HCEC 1CT (cell line): ENCODE measurements at places on chromosomes 3 and 15.

DNA sequence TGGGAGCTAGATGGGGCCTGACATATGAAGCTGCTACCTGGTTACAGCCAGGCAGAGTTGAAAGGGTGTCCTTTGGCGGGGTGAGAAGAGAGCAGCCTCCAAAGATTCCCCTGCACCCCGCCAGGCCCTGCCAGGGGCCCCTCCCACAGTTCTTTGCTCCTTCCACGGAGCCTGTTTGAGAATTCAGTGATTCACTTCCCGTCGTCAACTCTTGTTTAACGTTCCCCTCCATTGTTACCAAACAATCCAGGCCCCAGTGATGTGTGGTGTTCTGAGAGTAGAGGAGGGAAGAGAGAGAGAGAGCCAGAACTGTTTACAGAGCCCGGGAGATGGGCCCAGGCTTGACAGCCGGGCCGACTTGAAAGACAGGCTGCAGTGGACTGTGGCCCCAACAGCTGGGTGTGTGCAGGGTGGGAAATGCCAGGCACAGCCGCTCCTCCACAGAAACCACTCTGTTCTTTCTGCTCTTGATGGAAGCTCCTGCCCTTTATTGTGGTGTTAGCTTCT, 81.5 kb downstream of the SMAD3 start:
- peak; percentile 92 for DNase-seq

DNA sequence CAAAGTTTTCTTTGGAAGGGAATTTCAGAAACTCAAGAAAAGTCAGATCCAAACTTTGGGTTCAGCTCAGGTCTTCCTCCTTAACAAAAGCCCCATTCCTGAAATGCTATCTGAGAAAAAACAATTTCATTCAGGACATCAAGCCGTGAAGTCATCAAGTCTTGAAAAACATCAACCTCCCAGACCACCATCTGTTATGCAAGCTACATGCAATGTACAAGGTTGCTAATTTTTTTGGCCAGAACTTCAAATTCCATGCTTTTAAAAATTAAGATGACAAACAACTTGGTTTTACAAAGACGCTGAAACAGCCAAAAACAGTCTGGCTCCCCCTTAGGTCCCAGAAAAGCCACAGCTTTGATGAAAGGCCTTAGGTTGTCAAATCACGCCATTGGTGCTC, 53.9 kb upstream of the WNT5A start:
- no peak for DNase-seq

GRCh38 chr15:49709646-49710214, 88.9 kb downstream of the DTWD1 start:
- DNase-seq: no peak

DNA sequence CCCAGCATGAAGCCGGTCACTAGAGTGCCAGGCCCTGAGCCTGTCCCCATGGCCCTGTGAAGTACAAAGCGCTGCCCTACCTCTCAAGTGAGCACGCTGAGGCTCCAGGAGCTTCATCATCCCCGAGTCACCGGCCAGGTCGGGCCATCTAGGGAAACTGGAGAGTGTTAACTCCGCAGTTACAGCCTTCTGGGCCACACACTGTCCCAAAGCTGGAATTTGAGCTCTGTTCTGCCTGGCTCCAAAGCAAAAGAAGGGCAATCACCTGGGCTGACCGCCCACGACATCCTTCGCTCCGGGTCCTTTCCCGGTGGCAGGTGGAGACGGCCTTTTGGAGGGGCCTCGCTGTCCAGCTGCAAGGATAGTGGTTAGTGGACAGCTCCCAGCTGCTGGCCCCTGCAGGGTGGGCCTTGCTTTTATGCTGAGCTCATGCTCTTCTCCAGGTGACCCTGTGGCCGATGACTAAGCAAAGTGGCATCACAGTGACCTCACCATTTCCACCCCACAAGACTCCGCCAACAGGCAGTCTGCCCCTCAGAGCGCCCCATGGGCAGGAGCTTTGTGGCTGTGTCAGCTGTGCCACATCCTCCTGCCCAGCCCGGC, 3.5 kb upstream of the MUC4 start:
- DNase-seq: no peak

- no peak for DNase-seq
Measured at GRCh38 chr3:13869761-13870343, 10.0 kb downstream of the WNT7A start.

DNA sequence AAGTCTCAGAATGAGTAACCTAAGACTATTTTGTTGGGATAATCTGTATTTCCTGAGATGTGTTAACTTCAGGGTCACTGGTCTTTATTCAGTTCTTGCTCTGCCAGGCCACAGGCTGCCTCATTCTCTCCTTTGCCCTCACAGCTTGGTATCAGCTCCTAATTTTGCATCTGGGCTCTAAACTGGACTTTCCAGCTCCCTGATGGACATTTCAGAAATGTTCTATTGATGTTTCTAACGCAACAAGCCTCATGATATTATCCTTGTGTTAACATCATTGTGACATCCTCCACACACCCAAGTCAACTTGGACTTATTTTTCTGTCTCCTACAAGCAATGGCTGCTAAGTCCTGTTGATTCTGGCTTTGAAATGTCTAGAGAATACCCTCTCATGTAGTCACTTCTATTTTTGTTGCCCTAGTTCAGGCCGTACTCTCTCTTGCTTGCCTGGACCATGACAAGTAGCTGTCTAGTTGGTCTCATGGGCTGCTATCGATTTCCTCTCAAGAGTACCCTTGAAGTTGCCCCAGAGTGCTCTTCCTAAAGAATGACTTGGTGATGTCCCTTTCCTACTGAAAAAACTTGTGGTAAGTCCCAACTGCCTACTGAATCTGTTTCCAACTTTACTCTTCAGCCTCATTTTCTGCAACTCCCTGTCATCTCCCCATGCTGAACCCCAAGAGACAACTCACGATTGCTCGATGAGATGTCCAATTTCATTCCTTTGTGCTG, 52.7 kb downstream of the CHST2 start:
- no peak for DNase-seq

- DNase-seq: no peak
Measured at GRCh38 chr15:87687523-87687870, 569.0 kb downstream of the NTRK3 start.

- no peak for DNase-seq
Measured at GRCh38 chr3:131608741-131609140, 106.0 kb upstream of the MRPL3 start.

DNA sequence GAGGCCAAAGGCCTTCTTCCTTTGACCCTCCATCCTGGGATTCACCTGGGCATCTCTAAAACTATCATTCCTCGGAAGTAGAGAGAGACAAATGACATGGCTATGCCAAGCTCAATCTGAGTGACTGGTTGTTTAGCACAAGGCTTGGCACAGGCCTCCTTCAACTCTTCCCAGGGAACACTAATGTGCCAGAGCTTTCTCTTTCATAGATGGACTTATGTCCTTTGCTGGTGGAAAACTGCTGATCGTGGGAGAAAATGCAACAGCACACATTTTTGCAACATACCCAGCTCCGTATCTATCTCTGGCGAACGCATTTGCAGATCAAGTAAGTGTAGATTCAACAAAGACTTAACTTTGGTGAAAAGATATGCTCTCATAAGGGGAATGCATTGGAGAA, 36.5 kb downstream of the AQP9 start:
- DNase-seq: no peak

DNA sequence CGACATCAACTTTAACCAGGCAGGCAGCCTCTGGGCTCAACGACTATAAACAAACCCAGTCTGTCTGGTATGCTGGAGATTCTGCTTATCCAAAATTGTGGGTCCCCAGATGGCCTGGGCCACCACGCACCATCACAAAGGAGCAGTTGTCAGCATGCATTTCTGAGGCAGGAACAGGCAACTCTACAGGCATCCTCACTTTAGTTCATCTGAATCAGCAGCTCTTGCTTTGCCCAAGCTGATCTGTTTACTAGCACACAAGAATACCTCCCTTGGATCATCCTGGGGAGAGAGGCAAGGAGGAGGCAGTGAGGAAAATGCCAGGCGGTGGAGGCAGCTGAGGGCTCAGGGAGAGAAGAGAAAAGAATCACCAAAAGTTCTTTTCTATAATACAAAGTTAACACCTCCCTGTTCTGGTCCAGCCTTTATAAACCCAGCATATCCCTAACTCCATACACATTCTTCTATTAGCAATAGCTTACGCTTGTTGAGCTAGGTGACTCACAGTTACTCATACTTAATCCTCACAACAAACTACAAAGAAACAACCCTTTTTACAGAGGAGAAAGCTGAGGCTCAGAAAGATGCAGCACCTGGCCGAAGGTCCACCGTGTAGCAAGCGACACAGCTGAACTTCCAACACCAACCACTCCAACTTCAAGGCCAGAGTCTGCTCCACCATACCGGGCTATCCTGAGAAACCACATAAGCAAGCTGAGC, 33.6 kb downstream of the ZDHHC3 start:
- DNase-seq: peak; percentile 83

- no peak for DNase-seq
Measured at GRCh38 chr15:69031013-69032001, 16.8 kb downstream of the NOX5 start.

- no peak for DNase-seq
Measured at GRCh38 chr15:57432141-57432741, 55.9 kb downstream of the CGNL1 start.

DNA sequence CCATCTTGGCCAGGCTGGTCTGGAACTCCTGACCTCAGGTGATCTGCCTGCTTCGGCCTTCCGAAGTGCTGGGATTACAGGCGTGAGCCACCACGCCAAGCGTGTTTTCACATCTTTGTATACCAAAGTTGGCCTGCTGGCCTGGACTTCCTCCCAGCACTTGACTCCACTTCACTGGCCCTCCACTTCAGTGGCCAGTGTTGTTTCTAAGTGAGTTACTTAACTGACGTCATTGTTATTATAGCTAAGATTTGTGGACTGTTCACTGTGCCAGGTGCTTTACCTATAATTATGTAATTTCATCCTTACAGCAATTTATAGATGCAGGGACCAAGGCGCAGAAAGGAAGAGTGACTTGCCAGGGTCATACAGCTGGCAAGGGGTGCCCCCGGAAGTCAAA, 52.0 kb downstream of the HRH1 start:
- no peak for DNase-seq

DNA sequence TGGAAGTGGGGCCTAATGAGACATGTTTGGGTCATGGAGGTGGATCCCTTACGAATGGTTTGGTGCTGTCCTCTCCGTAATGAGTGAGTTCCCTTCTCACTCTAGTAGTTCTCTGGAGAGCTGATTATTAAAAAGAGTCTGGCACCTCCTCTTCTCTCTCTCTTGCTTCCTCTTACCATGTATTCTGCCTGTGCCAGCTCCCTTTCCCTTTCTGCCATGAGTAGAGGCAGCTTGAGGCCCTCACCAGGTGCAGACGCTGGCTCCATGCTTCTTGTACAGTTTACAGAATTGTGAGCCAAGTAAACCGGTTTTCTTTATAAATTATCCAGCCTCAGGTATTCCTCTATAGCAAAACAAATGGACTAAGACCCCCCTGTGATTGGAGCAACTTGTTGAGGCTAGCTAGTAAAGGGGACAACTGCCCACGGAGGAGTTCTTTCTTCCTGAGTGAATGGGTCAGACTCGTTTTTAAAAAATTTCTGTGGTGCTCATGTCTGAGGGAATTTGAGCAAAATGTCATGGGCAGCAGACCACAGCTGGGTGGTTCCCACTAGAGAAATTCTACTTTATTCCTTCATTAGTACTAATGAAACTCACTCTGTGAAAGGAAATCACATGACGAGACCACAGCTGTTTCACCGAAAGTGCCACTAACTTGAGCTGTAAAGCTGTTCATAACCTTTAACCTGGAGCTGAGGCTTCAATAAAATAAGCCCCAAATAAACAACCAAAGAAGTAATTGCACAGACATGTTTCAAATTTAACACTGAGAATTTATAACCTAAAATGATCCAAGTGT, 210.0 kb downstream of the NFKBIZ start:
- DNase-seq: no peak

- no peak for DNase-seq
Measured at GRCh38 chr15:68421798-68422402, 10.1 kb downstream of the ITGA11 start.

DNA sequence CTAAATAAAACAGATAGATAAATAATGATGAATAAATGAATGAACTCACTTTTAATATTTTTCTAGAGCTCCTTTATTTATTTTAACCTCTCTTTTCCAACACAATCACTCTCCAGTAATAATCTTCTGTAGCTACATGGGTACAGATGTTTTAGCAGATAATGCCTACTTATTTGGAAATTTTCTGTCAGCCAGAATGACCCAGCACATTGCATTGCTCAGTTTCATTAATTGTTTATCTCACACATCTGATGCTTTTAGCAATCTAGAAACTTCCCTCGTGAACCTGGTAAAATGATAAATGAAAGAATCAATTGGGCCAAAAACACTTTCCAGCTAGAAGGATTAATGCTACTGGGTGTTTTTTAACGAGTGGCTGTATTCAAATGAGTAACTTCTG, 14.9 kb upstream of the MYH15 start:
- no peak for DNase-seq

DNA sequence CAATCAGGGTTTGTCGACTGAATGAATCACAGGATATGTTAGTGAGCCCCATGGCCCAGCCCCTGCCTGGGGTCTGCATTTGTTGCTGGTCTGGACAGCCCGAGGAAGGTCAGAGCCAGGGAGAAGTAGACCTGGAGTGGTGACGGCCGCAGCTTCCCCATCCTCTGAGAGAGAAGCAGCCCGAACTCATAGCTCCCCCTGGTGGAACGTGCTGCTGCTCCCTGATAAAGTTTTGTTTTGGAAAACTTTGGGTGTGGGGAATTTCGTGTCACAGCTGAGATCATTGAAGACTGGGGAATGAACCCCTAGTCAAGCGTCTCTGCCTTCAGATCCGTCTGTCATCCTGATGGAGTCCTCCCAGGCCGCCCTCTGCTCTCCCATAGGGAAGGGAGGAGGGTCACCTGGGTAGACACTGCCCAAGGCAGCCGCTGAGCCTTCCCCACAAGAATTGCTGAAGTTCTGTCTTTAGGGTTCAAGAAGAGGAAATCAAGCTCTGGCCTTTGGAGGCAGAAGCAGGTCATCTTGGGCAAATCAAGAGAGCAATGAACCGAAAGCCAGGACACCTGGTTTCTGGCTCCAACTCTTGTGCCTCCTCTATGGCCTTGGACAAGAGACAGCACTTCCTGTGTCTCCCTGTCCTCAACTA, 60.5 kb downstream of the GLDN start:
- peak; percentile 32 for DNase-seq

DNA sequence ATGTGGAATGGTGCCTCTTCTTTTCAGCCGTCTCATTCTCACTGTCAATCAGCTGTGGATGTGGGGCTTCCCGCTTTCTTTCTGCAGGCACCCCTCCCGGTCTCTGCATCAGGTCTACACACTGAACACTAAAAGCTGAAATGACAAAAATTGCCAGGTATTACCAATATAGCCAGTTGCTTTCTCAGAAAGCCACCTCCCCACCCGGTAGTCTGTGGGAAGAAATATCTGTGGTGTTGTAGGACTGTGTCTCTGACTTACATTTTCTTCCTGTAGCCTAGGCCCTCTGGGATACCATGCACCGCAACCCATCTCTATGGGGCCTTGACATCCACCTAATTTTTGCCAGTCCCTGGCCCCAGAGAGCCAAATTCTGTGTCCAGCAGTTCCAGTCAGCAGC, 19.2 kb upstream of the EPHB1 start:
- no peak for DNase-seq

GRCh38 chr15:39181940-39182339, 398.9 kb upstream of the THBS1 start:
- DNase-seq: no peak
